Stomach (tissue), 19 donors: ENCODE measurements at places on chromosomes 4 and X. TPM values are rescaled to one million over a fixed set of nuclear protein-coding genes. Genes with fewer than 3 reads are reported as not detected.

- no peak overlapping the region for H3K27ac ChIP-seq
- DNase-seq: no peak
- H3K4me1 ChIP-seq: no peaks in the 10 kb centered on the region
- no peak overlapping the region for H3K4me3 ChIP-seq
- no peaks in the 10 kb centered on the region for H3K27me3 ChIP-seq
- H3K36me3 ChIP-seq: no peaks in the 10 kb centered on the region
These were observed 903.6 kb downstream of the RPA4 start for GRCh38 chrX:97787311-97787710.

DNA sequence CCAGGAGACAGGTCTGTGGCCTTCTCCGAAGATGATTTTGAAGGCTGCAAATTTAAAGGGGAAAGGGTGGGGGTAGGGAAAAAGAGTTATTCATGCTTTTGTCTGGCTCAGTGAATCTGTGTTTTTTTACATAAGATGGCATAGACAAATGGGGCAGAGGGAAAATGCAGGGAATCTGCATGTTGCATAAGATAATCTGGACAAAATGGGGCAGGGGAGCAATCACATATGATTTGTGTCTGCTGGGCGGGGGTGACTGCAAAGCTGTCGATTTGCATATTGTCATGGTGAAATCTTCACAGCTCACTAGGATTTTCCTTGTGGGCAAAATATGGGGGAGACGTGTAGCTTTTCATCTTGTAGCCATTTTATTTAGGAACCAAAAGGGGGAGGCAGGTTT, 29.4 kb upstream of the GYG2 start:
- H3K27ac ChIP-seq: no peak overlapping the region
- no peaks in the 10 kb centered on the region for H3K27me3 ChIP-seq
- no peaks in the 10 kb centered on the region for H3K4me1 ChIP-seq
- no peak overlapping the region for H3K4me3 ChIP-seq
- no peak for DNase-seq

The AREG gene
- total RNA-seq: 17.1 TPM

The FOXR2 gene
- total RNA-seq: not detected

The FRMD7 gene
- not detected for total RNA-seq

- H3K27me3 ChIP-seq: no peaks in the 10 kb centered on the region
- no peaks in the 10 kb centered on the region for H3K36me3 ChIP-seq
- H3K27ac ChIP-seq: no peak overlapping the region
- DNase-seq: no peak
- no peak overlapping the region for H3K4me3 ChIP-seq
These were observed 59.0 kb downstream of the CCSER1 start for GRCh38 chr4:90186229-90186628.

The RRH gene
- 13.4 TPM for total RNA-seq

The SLC25A53 gene
- total RNA-seq: 2.9 TPM

- H3K27ac ChIP-seq: no peak overlapping the region
- no peaks in the 10 kb centered on the region for H3K4me1 ChIP-seq
- no peaks in the 10 kb centered on the region for H3K27me3 ChIP-seq
- no peak overlapping the region for H3K4me3 ChIP-seq
These were observed 102.6 kb downstream of the FSTL5 start for GRCh38 chr4:162061214-162061613.

DNA sequence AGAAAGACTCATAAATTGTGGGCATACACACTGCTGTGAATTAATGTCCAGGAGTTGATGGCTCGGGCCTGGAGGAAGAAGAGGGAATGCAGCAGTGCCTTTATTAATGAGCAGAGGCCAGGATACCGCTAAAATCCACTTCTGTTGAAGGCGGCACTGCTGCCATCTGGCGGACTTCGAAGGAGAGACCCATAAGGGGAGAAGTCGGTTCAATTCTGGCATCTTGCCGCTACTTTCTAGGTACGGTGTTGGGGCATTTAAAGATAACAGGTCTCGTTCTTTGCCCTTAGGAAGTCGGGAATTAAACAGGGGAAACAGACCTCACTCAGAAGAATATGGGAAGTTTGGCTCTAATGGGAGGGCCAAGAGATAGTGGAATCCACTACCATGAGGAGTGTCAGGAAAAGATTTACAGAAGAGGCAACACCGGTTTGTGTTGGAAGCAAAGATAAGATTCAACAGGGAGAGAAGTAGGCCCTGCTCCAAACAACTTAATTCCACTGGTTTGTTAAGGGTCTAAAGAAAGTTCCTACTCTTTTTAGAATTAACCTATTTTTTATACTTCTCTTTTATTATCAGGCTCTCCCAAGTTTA, 133.6 kb upstream of the GIMD1 start:
- no peak overlapping the region for H3K4me3 ChIP-seq
- DNase-seq: peak; percentile 76
- no peaks in the 10 kb centered on the region for H3K4me1 ChIP-seq
- no peaks in the 10 kb centered on the region for H3K27me3 ChIP-seq
- H3K36me3 ChIP-seq: no peaks in the 10 kb centered on the region
- H3K27ac ChIP-seq: no peak overlapping the region

GRCh38 chr4:82293304-82293703, 80.5 kb downstream of the HNRNPD start:
- H3K4me3 ChIP-seq: no peak overlapping the region
- no peaks in the 10 kb centered on the region for H3K4me1 ChIP-seq
- no peaks in the 10 kb centered on the region for H3K27me3 ChIP-seq
- no peaks in the 10 kb centered on the region for H3K36me3 ChIP-seq

GRCh38 chr4:157988641-157989040, 184.2 kb downstream of the GASK1B start:
- H3K27ac ChIP-seq: no peak overlapping the region
- H3K4me1 ChIP-seq: peaks cover 13% of the 10 kb centered on the region
- DNase-seq: no peak
- no peaks in the 10 kb centered on the region for H3K27me3 ChIP-seq

The PLP1 gene
- 2.3 TPM for total RNA-seq
